NCI-H2081 (cell line): ENCODE measurements at places on chromosomes 6 and 20.

GRCh38 chr6:27795697-27796494 is 116.3 kb downstream of the OR2B2 start:
- peak; percentile 89 for DNase-seq

GRCh38 chr20:60624066-60624465 is 628.0 kb upstream of the CDH4 start:
- no peak for DNase-seq

- peak; percentile 24 for DNase-seq
Measured at GRCh38 chr6:6131492-6132109, 124.9 kb upstream of the NRN1 start.

GRCh38 chr6:134449004-134449403 is 131.1 kb upstream of the SGK1 start:
- DNase-seq, result no peak
